ENCODE measurements at places on chromosomes 5 and 9. TPM values are rescaled to one million over a fixed set of nuclear protein-coding genes. Genes with fewer than 3 reads are reported as not detected.

- no peaks in the 10 kb centered on the region for H3K27me3 ChIP-seq
- H3K27ac ChIP-seq: no peak overlapping the region
- H3K4me1 ChIP-seq: no peaks in the 10 kb centered on the region
- peaks cover 16% of the 10 kb centered on the region for H3K36me3 ChIP-seq
- DNase-seq: no peak
Measured at GRCh38 chr5:132601071-132601728, 44.4 kb downstream of the RAD50 start.

DNA sequence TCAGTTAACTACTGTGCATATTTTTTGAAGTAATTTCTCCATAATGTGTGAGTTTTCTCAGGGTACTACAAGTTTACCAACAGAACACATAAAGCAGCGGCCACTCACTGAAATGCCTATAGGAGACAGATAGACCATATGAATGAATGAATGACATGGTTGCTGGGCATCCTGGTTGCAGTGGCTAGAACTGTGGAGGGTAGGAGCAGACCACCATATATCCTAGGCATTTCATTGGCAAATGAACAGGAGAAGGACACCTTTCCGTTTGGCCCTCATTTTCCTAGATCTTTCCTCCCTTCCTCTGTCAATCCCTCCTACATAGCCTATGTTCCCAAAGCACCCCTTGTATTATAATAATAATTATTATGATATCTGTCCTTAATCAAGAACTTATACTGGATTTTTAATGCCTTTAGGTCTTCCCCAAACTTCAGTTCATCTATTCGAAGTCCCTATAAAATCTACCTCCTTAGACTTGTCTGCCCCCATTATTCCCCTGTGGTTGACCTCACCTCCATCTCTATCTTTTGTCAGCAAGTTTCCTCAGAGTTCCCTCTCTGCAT, 472.2 kb downstream of the RAB3C start:
- no peaks in the 10 kb centered on the region for H3K36me3 ChIP-seq
- H3K4me3 ChIP-seq: no peak overlapping the region
- no peak overlapping the region for H3K27ac ChIP-seq
- DNase-seq: no peak

- H3K36me3 ChIP-seq: no peaks in the 10 kb centered on the region
- no peak overlapping the region for H3K4me3 ChIP-seq
- no peaks in the 10 kb centered on the region for H3K27me3 ChIP-seq
- DNase-seq: no peak
- no peaks in the 10 kb centered on the region for H3K4me1 ChIP-seq
- H3K27ac ChIP-seq: no peak overlapping the region
Measured at GRCh38 chr5:146680846-146681584, 165.0 kb upstream of the GPR151 start.

- H3K27me3 ChIP-seq: no peaks in the 10 kb centered on the region
- H3K36me3 ChIP-seq: peaks cover 27% of the 10 kb centered on the region
- H3K4me1 ChIP-seq: no peaks in the 10 kb centered on the region
- H3K27ac ChIP-seq: no peak overlapping the region
- H3K4me3 ChIP-seq: no peak overlapping the region
Measured at GRCh38 chr5:179882338-179882737, 23.7 kb upstream of the MRNIP start.

- H3K27ac ChIP-seq: no peak overlapping the region
- H3K4me3 ChIP-seq: no peak overlapping the region
- H3K36me3 ChIP-seq: no peaks in the 10 kb centered on the region
- H3K4me1 ChIP-seq: no peaks in the 10 kb centered on the region
- DNase-seq: no peak
Measured at GRCh38 chr5:154487541-154487940, 9.5 kb upstream of the HAND1 start.

- H3K4me1 ChIP-seq: no peaks in the 10 kb centered on the region
- H3K27ac ChIP-seq: no peak overlapping the region
- H3K4me3 ChIP-seq: no peak overlapping the region
- H3K27me3 ChIP-seq: no peaks in the 10 kb centered on the region
- no peak for DNase-seq
- H3K36me3 ChIP-seq: no peaks in the 10 kb centered on the region
Measured at GRCh38 chr5:92527311-92528078, 1053.5 kb downstream of the NR2F1-AS1 start.

DNA sequence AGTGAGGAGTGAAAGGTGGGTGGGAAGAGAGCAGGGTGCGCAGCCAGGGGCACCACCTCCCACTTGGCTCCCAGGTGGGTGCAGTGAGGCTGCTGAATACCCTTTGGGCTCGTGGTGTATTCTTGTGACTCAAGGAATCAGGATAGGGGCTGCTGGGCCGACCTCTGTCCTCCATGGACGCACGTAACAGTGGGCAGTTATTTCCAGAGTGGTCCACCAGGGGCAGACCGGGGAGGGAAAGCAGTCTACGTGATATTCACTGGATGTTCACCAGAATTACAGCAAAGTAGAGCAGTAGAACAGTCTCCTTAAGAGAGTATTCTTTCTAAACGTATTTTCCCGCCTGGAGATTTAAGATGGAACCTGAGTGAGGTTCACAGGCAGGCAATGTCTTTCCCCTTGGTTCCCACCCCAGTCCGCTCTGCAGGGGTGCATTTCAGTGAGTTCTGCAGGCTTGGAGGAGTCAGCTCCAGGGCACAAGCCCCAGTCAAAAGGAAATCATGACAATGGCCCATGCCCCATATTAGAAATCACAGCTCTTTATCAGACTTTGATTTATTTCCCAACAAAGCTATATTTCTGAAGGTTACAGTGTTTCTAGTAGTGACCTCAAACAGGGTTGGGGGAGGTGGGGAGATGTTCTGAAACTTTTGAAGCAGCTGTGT, 88.7 kb downstream of the SYK start:
- H3K4me3 ChIP-seq: no peak overlapping the region
- H3K36me3 ChIP-seq: no peaks in the 10 kb centered on the region
- no peaks in the 10 kb centered on the region for H3K4me1 ChIP-seq
- H3K27me3 ChIP-seq: no peaks in the 10 kb centered on the region

GRCh38 chr5:79581535-79581934, 30.7 kb upstream of the TENT2 start:
- H3K27me3 ChIP-seq: no peaks in the 10 kb centered on the region
- H3K4me1 ChIP-seq: no peaks in the 10 kb centered on the region
- no peak overlapping the region for H3K4me3 ChIP-seq
- no peak overlapping the region for H3K27ac ChIP-seq
- no peak for DNase-seq
- H3K36me3 ChIP-seq: no peaks in the 10 kb centered on the region

- peaks cover 50% of the 10 kb centered on the region for H3K27me3 ChIP-seq
- peak overlapping the region; percentile 64 for H3K4me3 ChIP-seq
- peak; percentile 20 for DNase-seq
- no peaks in the 10 kb centered on the region for H3K36me3 ChIP-seq
- peak overlapping the region; percentile 47 for H3K27ac ChIP-seq
Measured at GRCh38 chr5:55172051-55172899, 702 bp downstream of the CDC20B start.

DNA sequence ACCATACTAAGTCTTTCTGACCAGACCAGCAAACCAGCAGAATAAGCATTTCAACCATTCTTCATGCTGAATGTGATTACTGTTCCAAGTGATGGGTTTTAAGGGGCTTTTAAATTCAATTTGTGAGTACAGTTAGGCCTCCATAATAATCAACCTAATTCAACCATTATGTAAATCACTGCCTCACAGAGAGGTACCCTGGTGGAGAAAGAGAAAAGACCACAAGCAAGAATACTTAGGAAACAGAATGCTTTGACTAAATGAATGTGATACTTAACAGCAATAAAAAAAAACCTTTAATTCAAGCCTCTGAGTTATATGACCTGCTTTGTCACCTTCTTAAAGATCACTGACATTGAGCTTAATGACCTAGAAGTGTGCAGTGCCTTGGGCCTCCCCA, 162.1 kb downstream of the EPB41L4A start:
- H3K4me3 ChIP-seq: no peak overlapping the region
- no peaks in the 10 kb centered on the region for H3K4me1 ChIP-seq
- no peak overlapping the region for H3K27ac ChIP-seq
- no peak for DNase-seq

GRCh38 chr5:155460501-155460931, 447.0 kb downstream of the KIF4B start:
- H3K36me3 ChIP-seq: no peaks in the 10 kb centered on the region
- no peaks in the 10 kb centered on the region for H3K27me3 ChIP-seq
- no peaks in the 10 kb centered on the region for H3K4me1 ChIP-seq
- no peak overlapping the region for H3K4me3 ChIP-seq
- no peak for DNase-seq
- no peak overlapping the region for H3K27ac ChIP-seq

GRCh38 chr5:72363166-72363802, 43.1 kb downstream of the PTCD2 start:
- H3K4me3 ChIP-seq: no peak overlapping the region
- H3K4me1 ChIP-seq: no peaks in the 10 kb centered on the region
- H3K27me3 ChIP-seq: no peaks in the 10 kb centered on the region
- no peak for DNase-seq

GRCh38 chr5:138082033-138082432, 1.8 kb upstream of the WNT8A start:
- H3K4me1 ChIP-seq: no peaks in the 10 kb centered on the region
- DNase-seq: no peak
- H3K27me3 ChIP-seq: no peaks in the 10 kb centered on the region
- no peak overlapping the region for H3K4me3 ChIP-seq

GRCh38 chr9:88995200-88995577, 3.9 kb downstream of the S1PR3 start:
- H3K4me3 ChIP-seq: no peak overlapping the region
- peaks cover 10% of the 10 kb centered on the region for H3K27me3 ChIP-seq
- DNase-seq: no peak
- no peaks in the 10 kb centered on the region for H3K36me3 ChIP-seq
- no peak overlapping the region for H3K27ac ChIP-seq
- H3K4me1 ChIP-seq: peaks cover 6% of the 10 kb centered on the region

GRCh38 chr9:6549106-6549800, 96.3 kb downstream of the GLDC start:
- no peak overlapping the region for H3K27ac ChIP-seq
- H3K36me3 ChIP-seq: no peaks in the 10 kb centered on the region
- no peaks in the 10 kb centered on the region for H3K27me3 ChIP-seq
- H3K4me1 ChIP-seq: no peaks in the 10 kb centered on the region
- DNase-seq: no peak
- H3K4me3 ChIP-seq: no peak overlapping the region

GRCh38 chr9:36284226-36284625, 26.0 kb upstream of the GNE start:
- H3K27ac ChIP-seq: no peak overlapping the region
- H3K4me3 ChIP-seq: no peak overlapping the region
- no peaks in the 10 kb centered on the region for H3K27me3 ChIP-seq
- H3K36me3 ChIP-seq: no peaks in the 10 kb centered on the region
- no peak for DNase-seq

GRCh38 chr5:142325725-142326479, 1.1 kb upstream of the SPRY4 start:
- H3K4me1 ChIP-seq: peaks cover 25% of the 10 kb centered on the region
- H3K36me3 ChIP-seq: no peaks in the 10 kb centered on the region
- peaks cover 23% of the 10 kb centered on the region for H3K27me3 ChIP-seq
- peak overlapping the region; percentile 51 for H3K27ac ChIP-seq
- DNase-seq: no peak

GRCh38 chr5:122053181-122054109, 24.6 kb downstream of the LOX start:
- H3K4me3 ChIP-seq: no peak overlapping the region
- no peaks in the 10 kb centered on the region for H3K27me3 ChIP-seq
- no peak overlapping the region for H3K27ac ChIP-seq

DNA sequence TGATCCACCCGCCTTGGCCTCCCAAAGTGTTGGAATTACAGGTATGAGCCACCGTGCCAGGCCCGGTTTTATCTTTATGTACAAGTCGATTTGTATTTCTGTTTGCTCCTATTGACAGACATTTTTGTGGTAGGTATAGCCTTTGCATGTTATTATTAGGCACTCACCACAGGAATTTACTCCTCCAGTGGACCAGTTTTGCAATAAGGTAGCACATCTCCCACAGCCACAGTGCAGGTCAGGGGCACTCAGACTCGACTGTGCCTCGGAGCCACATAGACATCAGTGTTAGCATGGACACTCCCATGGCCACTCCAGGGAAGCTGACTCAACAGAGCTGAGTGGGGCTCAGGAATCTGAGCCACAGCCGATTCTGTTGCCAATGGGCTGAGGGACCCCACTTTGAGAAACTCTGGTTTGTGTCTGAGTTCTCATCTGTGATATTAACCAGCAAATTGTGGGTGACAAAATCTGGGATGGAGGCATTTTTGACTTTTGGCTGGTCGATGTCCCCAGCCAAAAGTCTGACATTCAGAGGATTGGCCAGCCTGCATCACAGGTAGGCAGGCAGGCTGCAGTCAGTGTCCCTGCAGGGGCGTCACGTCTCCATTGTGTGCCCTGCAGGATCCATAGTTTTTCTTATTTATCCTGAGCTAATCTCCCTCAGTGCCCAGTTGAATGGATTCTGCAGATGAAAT, 15.0 kb upstream of the SHB start:
- no peaks in the 10 kb centered on the region for H3K4me1 ChIP-seq
- peaks cover 11% of the 10 kb centered on the region for H3K27me3 ChIP-seq
- H3K27ac ChIP-seq: no peak overlapping the region
- DNase-seq: no peak
- no peaks in the 10 kb centered on the region for H3K36me3 ChIP-seq

GRCh38 chr9:136973618-136974617, 3.4 kb upstream of the PTGDS start:
- no peak overlapping the region for H3K27ac ChIP-seq
- H3K36me3 ChIP-seq: no peaks in the 10 kb centered on the region
- H3K4me1 ChIP-seq: peaks cover 26% of the 10 kb centered on the region
- no peak for DNase-seq
- H3K4me3 ChIP-seq: no peak overlapping the region

GRCh38 chr5:67047160-67047559, 149.4 kb downstream of the CD180 start:
- H3K4me3 ChIP-seq: no peak overlapping the region
- no peak for DNase-seq
- H3K36me3 ChIP-seq: no peaks in the 10 kb centered on the region
- no peaks in the 10 kb centered on the region for H3K27me3 ChIP-seq
- no peaks in the 10 kb centered on the region for H3K4me1 ChIP-seq
- no peak overlapping the region for H3K27ac ChIP-seq

GRCh38 chr9:2303056-2303455, 287.9 kb downstream of the SMARCA2 start:
- no peak overlapping the region for H3K4me3 ChIP-seq
- H3K36me3 ChIP-seq: no peaks in the 10 kb centered on the region
- H3K27ac ChIP-seq: no peak overlapping the region

The MVB12B gene
- 11.0 TPM for total RNA-seq

The WHRN gene
- total RNA-seq: 8.6 TPM

The IL31RA gene
- total RNA-seq: not detected

The NR2F1-AS1 gene
- total RNA-seq: not detected

The RNF14 gene
- 49.6 TPM for total RNA-seq

The CCDC192 gene
- not detected for total RNA-seq

Measured in CD8-positive, alpha-beta memory T cell (primary cell).